Vagina (tissue), 2 donors: ENCODE measurements at places on chromosomes 4 and X. TPM values are rescaled to one million over a fixed set of nuclear protein-coding genes. Genes with fewer than 3 reads are reported as not detected.

Gene SSX2B
- total RNA-seq = not detected

DNA sequence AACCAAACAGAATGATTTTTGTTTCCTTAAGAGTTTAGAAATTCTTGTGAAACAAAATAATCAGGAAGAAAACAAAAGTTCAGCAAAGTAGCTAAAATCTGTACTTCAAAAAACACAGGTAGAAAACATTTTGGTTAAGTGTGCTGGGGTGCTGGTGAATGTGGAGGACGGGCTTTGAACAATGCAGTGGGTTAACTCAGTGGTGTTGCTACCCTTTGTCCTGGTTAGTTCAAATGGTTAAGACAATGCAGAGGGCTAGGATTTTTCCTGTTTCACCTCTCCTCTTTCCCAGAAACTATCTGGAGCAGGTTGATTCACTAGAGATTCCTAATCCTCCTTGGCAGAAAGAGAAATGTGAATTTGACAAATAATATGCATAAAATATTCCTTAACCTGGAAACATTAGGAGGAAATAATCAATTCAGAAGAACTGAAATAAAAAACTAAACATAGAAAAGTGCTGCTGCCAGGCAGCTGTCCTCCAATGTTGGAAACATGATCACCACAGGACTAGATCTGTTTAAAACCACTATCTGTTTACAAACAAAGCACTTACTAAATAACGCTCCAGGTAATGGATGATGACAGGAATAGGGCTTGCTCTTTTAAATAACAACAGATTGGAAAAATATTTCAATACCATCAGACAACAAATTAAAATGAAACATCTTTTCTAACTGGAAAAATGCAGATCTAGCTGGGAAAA lies 148.9 kb downstream of the MAML3 start:
- peak overlapping the region; percentile 29 for H3K4me3 ChIP-seq
- peaks cover 12% of the 10 kb centered on the region for H3K4me1 ChIP-seq
- no peak for DNase-seq
- peak overlapping the region; percentile 43 for H3K27ac ChIP-seq
- H3K27me3 ChIP-seq = no peaks in the 10 kb centered on the region
- no peaks in the 10 kb centered on the region for H3K36me3 ChIP-seq

DNA sequence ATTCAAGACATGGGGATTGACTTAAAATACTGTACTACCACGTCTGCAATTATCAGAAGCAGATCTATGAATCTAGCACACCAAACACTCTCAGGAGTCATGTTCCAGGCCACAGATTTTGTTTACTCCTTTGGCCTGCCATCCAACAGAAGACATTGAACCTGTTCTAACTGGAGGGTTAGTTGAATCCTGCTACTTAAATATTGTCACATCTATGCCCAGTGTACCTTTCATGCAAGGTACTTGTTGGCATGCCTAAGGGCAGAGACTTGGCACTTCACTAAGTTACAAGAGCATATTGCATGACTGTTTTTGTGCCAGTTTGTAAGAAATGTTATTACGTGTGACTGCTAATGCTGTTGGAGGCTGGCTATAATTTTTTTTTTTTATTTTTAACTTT lies 126.9 kb upstream of the BCOR start:
- H3K4me3 ChIP-seq = no peak overlapping the region
- H3K27ac ChIP-seq = no peak overlapping the region
- H3K27me3 ChIP-seq = no peaks in the 10 kb centered on the region
- no peak for DNase-seq

GRCh38 chrX:135345107-135345589 lies 35.9 kb downstream of the ETDC start:
- H3K4me3 ChIP-seq = peak overlapping the region; percentile 63
- H3K27ac ChIP-seq = peak overlapping the region; percentile 86
- peaks cover 26% of the 10 kb centered on the region for H3K4me1 ChIP-seq
- H3K27me3 ChIP-seq = no peaks in the 10 kb centered on the region

GRCh38 chr4:7805533-7806337 lies 133.9 kb downstream of the AFAP1 start:
- H3K27me3 ChIP-seq = no peaks in the 10 kb centered on the region
- H3K4me3 ChIP-seq = no peak overlapping the region
- no peaks in the 10 kb centered on the region for H3K36me3 ChIP-seq
